LHCN-M2 (cell line): ENCODE measurements at places on chromosomes 7 and 10. TPM values are rescaled to one million over a fixed set of nuclear protein-coding genes. Genes with fewer than 3 reads are reported as not detected.

The SPDYE2B gene
- not detected in 2 replicates for total RNA-seq

The JCAD gene
- 12.1 and 12.8 TPM in 2 replicates for total RNA-seq

The ZNF117 gene
- total RNA-seq: 8.4 and 9.9 TPM in 2 replicates

The RRP12 gene
- total RNA-seq: 24.7 and 32.8 TPM in 2 replicates

DNA sequence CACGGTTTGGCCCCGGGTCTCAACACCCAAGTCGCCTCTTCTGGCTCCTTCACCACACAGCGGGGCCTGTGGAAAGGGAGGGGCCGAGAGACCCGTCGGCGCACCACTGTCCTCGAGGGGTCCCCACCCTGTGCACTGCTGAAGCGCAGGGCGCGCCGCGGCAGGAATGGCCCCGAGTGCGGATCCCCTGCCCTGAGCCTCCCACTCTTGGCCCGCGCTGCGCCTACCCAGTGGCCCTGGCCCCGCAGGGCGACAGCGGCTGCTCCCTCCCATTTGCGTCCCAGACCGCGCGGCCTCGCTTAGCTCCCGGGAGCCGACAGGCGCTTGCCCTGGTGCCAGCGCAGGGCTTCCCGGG is 2.1 kb upstream of the SFMBT2 start:
- no peak for DNase-seq

- peak; percentile 55 for DNase-seq
Observed at GRCh38 chr10:118003126-118003525, 43.6 kb downstream of the RAB11FIP2 start.

DNA sequence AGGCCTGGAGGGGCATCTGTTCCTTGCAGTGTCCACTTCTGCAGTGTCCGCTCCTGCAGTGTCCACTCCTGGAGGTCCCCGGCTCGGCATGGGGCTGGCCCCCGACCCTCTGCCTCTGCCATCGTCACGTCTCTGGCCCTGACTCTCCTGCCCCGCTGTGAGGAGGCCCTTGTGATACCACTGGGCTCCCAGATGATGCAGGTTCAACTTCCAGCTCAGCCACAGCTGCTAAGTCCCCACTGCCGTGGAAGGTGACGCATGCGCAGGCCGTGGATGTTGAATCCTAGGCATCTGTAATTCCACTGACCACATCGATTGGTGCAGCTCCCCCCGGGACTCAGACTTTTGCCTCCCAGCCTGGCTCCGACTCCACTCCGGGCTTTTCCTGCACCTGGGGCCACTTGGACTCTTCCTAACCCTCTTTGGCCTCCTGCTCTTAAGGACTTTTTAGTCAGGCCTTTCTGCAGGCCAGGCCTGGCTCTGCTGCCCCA is 95.1 kb downstream of the GLRX3 start:
- no peak for DNase-seq

DNA sequence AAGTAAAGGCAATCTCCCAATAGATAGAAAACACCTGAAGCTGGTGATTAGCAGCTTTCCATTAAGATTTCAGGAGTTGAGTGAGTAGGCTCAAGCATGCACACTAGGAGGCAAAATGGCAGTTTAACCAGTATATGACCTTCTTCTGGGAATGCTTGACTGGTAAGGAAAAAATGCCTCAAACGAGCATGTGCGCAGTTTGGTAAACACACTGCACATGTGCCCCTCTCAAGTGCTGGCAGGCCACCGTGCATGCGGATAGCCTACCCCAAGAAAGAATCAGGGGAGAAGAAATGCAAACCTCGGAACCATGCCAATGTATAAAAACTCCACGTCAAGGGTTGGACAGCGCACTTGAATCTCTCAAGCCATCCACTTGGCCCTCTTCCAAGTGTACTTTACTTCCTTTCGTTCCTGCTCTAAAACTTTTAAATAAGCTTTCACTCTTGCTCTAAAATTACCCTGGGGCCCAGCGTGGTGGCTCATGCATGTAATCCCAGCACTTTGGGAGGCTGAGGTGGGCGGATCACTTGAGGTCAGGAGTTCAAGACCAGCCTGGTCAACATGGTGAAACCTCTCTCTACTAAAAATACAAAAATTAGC is 98.8 kb upstream of the CDK1 start:
- DNase-seq: no peak

DNA sequence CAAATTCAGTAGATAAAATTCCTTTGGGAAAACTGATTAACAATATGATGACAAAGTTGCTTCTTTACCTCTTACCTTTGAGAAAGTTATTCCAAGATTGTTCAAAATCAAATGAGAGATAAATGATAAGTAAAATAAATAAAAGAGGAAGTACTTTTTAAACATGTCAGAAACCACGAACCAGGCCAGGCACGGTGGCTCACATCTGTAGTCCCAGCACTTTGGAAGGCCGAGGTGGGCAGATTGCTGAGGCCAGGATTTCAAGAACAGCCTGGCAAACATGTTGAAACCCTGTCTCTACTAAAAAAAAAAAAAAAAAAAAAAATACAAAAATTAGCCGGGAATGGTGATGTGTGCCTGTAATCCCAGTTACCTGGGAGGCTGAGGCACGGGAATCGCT is 296.6 kb downstream of the HGF start:
- no peak for DNase-seq
